Naive thymus-derived CD8-positive, alpha-beta T cell (primary cell): ENCODE measurements at places on chromosomes 12 and 14. TPM values are rescaled to one million over a fixed set of nuclear protein-coding genes. Genes with fewer than 3 reads are reported as not detected.

DNA sequence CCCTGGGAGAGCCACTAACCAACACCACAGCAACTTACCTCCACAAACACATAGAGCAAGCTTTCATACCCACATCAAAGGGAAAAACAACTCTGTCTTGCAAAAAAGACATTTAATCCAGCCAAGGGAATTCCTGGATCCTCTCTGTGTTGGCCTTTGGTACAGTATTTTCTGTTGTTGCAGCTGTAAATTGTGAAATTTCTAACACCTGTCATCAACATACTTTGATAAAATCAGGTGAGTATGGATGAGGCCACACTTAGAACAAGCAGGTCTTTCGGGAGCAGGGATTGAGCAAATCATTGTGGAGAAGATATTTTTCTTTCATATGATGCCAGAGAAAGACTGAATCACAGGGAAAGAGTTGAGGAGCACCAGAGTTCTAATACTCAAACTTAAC lies 89.3 kb downstream of the SPTSSA start:
- no peaks in the 10 kb centered on the region for H3K4me1 ChIP-seq
- H3K27me3 ChIP-seq: peaks cover 6% of the 10 kb centered on the region
- no peak overlapping the region for H3K4me3 ChIP-seq
- no peaks in the 10 kb centered on the region for H3K36me3 ChIP-seq
- DNase-seq: no peak

DNA sequence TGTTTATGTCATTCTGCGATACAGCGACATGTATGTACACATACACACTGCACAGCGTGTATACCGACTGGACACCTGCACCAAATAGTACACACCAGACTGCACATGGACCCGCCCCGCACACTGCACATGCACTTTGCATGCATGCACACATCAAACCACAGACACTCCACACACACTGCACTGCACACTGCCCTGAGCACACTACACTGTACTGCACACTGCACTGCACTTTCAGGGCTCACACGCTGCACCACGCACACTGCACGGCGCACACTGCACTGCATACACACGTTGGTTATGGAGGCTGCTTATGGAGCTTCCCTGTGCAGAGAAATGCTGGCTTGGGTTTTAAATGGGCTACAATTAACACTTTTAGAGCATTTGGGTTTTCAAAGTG lies 1.6 kb downstream of the PAPLN start:
- H3K4me1 ChIP-seq: peaks cover 8% of the 10 kb centered on the region
- H3K27ac ChIP-seq: no peak overlapping the region
- no peak for DNase-seq
- H3K4me3 ChIP-seq: no peak overlapping the region
- H3K27me3 ChIP-seq: peaks cover 91% of the 10 kb centered on the region

- H3K36me3 ChIP-seq: no peaks in the 10 kb centered on the region
- peaks cover 26% of the 10 kb centered on the region for H3K4me1 ChIP-seq
- DNase-seq: peak; percentile 24
Observed at GRCh38 chr14:105299654-105300541, 903 bp downstream of the BRF1 start.

SPIC gene
- not detected for total RNA-seq

- H3K27ac ChIP-seq: no peak overlapping the region
- peaks cover 2% of the 10 kb centered on the region for H3K36me3 ChIP-seq
- DNase-seq: no peak
- H3K27me3 ChIP-seq: peaks cover 4% of the 10 kb centered on the region
- H3K4me3 ChIP-seq: no peak overlapping the region
- peaks cover 2% of the 10 kb centered on the region for H3K4me1 ChIP-seq
Observed at GRCh38 chr14:33958605-33959226, 7.8 kb upstream of the EGLN3 start.
